H1 (cell line): ENCODE measurements at places on chromosomes 11 and 22. TPM values are rescaled to one million over a fixed set of nuclear protein-coding genes. Genes with fewer than 3 reads are reported as not detected.
A peak's percentile ranks its signal among the peaks of the same experiment; 100 is the strongest.

USP2 gene
- total RNA-seq = 6.9 and 8.5 TPM in 2 replicates

XKR3 gene
- 0.17 and 0.25 TPM in 2 replicates for total RNA-seq

ALDH3B2 gene
- not detected in 2 replicates for total RNA-seq

MMP8 gene
- total RNA-seq = not detected in 2 replicates

TMPRSS13 gene
- total RNA-seq = 0.29 and 0.61 TPM in 2 replicates

BIK gene
- total RNA-seq = 2.1 and 3.3 TPM in 2 replicates

C11orf87 gene
- total RNA-seq = 0.22 and 0.29 TPM in 2 replicates

ARHGAP8 gene
- 47.7 and 48.7 TPM in 2 replicates for total RNA-seq

SLC22A25 gene
- total RNA-seq = not detected in 2 replicates

SGSM1 gene
- total RNA-seq = 5.2 and 5.4 TPM in 2 replicates

NDUFA6 gene
- 99.5 and 105 TPM in 2 replicates for total RNA-seq

DNA sequence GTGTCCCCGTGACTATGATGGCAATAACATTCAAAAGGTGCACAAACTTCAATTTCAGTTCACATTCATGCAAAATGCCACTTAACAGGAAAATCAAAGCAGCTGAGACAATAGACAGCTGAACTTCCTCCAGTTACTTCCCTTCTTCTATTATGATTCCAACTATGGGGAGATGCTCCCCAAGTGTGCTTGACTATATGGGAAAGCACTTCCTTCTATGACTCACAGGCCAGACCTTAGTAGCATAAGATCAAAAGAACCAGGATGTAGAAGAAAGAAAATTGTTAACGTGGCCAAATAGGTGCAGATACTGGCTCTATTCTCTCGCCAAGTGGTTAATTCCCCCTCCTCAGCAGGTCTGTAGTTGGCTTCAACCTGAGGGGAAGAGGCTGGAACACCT is 7.8 kb upstream of the FAT3 start:
- no peaks in the 10 kb centered on the region for H3K36me3 ChIP-seq
- H3K4me3 ChIP-seq = no peak overlapping the region
- peaks cover 18% of the 10 kb centered on the region for H3K4me1 ChIP-seq
- H3K27me3 ChIP-seq = no peaks in the 10 kb centered on the region
- H3K27ac ChIP-seq = no peak overlapping the region
- DNase-seq = no peak

GRCh38 chr11:76380159-76380976 is 564 bp downstream of the THAP12 start:
- DNase-seq = no peak
- no peaks in the 10 kb centered on the region; the same call in 1 of the 2 replicates for H3K27me3 ChIP-seq
- peak overlapping the region; percentile 71 for H3K4me3 ChIP-seq

DNA sequence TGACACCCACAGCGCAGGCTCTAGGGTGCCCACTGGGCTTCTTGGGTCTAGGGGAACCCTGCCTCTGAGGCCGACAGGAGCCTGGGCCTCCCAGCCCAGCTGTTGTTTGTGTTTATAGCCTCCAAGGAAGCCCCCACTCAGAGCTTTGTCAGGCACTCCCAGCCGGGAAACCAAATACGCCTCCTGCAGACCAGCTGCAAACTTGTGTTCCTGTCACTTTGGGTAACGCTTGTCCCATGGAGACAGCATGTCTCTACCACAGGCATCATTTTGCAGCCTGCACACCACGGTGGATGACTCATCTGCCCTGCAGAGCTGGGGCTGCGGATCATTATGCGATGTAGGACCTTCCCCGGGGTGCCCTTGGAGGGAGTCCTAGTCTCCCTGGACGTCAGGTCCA is 40.6 kb upstream of the CRYBB3 start:
- H3K4me3 ChIP-seq = no peak overlapping the region
- H3K4me1 ChIP-seq = peaks cover 3% of the 10 kb centered on the region
- no peaks in the 10 kb centered on the region for H3K27me3 ChIP-seq

- DNase-seq = no peak
- H3K27ac ChIP-seq = no peak overlapping the region
- H3K4me3 ChIP-seq = no peak overlapping the region
- no peaks in the 10 kb centered on the region for H3K4me1 ChIP-seq
- no peaks in the 10 kb centered on the region for H3K27me3 ChIP-seq
Observed at GRCh38 chr11:118838905-118839553, 44.7 kb upstream of the CXCR5 start.

GRCh38 chr11:131672191-131672590 is 301.8 kb downstream of the NTM start:
- no peak overlapping the region for H3K4me3 ChIP-seq
- no peaks in the 10 kb centered on the region for H3K27me3 ChIP-seq
- H3K4me1 ChIP-seq = peaks cover 5% of the 10 kb centered on the region; the same call in 1 of the 2 replicates
- H3K36me3 ChIP-seq = no peaks in the 10 kb centered on the region
- DNase-seq = no peak
- no peak overlapping the region for H3K27ac ChIP-seq

- H3K4me3 ChIP-seq = no peak overlapping the region
- H3K27ac ChIP-seq = no peak overlapping the region
- H3K27me3 ChIP-seq = no peaks in the 10 kb centered on the region
- no peak for DNase-seq
- no peaks in the 10 kb centered on the region for H3K4me1 ChIP-seq
- no peaks in the 10 kb centered on the region for H3K36me3 ChIP-seq
Observed at GRCh38 chr11:8730697-8731020, 48.1 kb downstream of the RPL27A start.

DNA sequence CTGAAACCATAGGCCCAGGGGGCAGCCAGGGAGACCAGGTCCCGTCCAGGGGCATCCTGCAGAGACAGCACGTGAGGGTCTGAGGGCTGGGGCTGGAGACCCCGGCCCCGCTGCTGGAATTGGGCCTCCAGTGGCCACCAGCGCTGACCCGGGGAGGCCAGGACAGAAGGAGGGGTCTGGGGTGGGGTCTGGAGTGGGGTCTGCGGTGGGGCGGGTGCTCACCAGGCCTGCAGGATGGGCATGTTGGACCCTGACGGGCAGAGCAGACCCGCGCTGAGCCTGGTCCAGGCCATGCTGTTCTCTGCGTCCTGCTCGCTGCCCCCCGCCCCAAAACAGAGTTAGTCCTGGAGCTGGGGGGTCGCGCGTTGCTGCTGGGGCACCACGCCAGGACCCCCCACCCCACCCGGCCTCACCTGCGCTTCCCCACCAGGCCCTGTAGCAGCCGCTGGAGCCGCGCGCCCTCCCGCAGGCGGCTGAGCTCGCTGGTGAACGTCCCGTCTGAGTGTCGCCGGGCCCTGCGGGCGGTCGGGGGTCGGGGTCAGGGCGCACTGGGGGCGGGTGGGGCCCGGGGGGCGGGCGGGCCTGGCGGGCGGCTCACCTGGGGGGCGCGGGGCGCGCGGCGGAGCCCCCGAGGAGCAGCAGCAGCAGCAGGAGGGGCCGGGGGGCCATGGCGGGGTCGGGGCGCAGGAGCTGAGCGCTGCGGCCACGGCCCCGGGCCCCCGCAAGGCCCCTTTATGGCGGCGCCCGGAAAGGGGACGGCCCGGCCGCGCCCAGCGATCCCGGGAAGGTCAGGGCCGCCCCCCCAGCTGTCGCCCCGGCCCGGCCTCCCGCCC is at the start of gene SCT:
Gene SCT (minus strand): TSS at position 707 of the 833 bp plus-strand sequence. CDS start 38 bp downstream, at position 669.
- no peaks in the 10 kb centered on the region for H3K36me3 ChIP-seq
- no peak for DNase-seq
- no peak within 1 kb of the TSS for H3K27ac ChIP-seq
- H3K4me1 ChIP-seq = peaks cover 6% of the 10 kb centered on the region

- H3K27me3 ChIP-seq = no peaks in the 10 kb centered on the region
- no peak overlapping the region for H3K4me3 ChIP-seq
- H3K4me1 ChIP-seq = no peaks in the 10 kb centered on the region
- no peak for DNase-seq
- H3K27ac ChIP-seq = no peak overlapping the region
Observed at GRCh38 chr11:45761659-45762058, 43.3 kb upstream of the SLC35C1 start.

GRCh38 chr11:76236092-76236999 is 30.0 kb upstream of the WNT11 start:
- H3K36me3 ChIP-seq = no peaks in the 10 kb centered on the region
- H3K27me3 ChIP-seq = no peaks in the 10 kb centered on the region
- peak overlapping the region; percentile 48 for H3K27ac ChIP-seq
- H3K4me3 ChIP-seq = peak overlapping the region; percentile 97
- no peak for DNase-seq

DNA sequence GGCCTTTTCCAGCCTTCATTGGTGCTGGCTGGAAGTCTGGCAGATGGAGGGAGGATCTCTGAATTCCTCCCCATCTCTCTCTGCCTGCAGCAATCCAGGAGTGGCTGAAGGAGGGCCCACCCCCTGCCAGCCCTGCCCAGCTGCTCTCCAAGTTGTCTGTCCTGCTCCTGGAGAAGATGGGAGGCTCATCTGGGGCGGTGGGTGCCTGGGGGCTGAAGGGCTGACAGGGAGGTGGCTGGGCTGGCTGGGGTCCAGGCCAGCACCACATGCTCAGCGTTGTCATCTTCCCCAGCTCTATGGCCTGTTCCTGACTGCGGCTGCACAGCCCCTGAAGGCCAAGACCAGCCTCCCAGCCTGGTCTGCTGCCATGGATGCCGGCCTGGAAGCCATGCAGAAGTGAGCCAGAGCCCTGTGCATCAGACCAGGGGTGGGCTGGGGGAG is 12.2 kb downstream of the TKFC start:
- H3K36me3 ChIP-seq = peaks cover 17% of the 10 kb centered on the region
- H3K27ac ChIP-seq = no peak overlapping the region
- no peaks in the 10 kb centered on the region for H3K27me3 ChIP-seq

DNA sequence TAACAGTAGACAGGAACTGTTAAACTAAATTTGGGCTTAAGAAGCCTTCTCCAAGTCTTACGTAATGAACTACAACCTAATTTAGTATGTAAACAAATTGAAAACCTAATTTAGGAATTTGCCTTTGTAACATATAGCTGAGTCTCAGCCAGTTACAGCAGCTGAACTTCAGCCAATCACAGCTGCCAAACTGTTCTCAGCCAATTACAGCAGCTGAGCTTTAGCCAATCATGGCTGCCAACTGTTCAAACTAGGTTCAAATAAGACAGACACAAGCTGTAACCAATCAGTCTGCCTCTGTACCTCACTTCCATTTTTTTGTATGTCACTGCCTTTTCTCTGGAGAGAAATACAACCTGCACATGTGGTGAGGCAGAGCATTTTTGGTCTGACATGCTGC is 95.0 kb upstream of the CD44 start:
- H3K4me3 ChIP-seq = no peak overlapping the region
- H3K27me3 ChIP-seq = no peaks in the 10 kb centered on the region
- no peak for DNase-seq
- H3K27ac ChIP-seq = no peak overlapping the region

GRCh38 chr22:28949788-28950187 is 66.4 kb downstream of the ZNRF3 start:
- H3K4me3 ChIP-seq = no peak overlapping the region
- DNase-seq = no peak
- H3K27me3 ChIP-seq = no peaks in the 10 kb centered on the region
- no peaks in the 10 kb centered on the region for H3K36me3 ChIP-seq
- H3K27ac ChIP-seq = no peak overlapping the region
- H3K4me1 ChIP-seq = peaks cover 6% of the 10 kb centered on the region; the same call in 1 of the 2 replicates

- peaks cover 13% of the 10 kb centered on the region for H3K27me3 ChIP-seq
- H3K4me1 ChIP-seq = no peaks in the 10 kb centered on the region; the same call in 1 of the 2 replicates
- no peaks in the 10 kb centered on the region for H3K36me3 ChIP-seq
Observed at GRCh38 chr11:122882857-122883645, 492 bp downstream of the JHY start.

GRCh38 chr22:44711241-44711560 is 9.2 kb downstream of the PRR5 start:
- no peaks in the 10 kb centered on the region for H3K27me3 ChIP-seq
- no peak for DNase-seq
- H3K27ac ChIP-seq = no peak overlapping the region; the same call in 1 of the 2 replicates
- no peaks in the 10 kb centered on the region for H3K36me3 ChIP-seq
- H3K4me3 ChIP-seq = no peak overlapping the region

DNA sequence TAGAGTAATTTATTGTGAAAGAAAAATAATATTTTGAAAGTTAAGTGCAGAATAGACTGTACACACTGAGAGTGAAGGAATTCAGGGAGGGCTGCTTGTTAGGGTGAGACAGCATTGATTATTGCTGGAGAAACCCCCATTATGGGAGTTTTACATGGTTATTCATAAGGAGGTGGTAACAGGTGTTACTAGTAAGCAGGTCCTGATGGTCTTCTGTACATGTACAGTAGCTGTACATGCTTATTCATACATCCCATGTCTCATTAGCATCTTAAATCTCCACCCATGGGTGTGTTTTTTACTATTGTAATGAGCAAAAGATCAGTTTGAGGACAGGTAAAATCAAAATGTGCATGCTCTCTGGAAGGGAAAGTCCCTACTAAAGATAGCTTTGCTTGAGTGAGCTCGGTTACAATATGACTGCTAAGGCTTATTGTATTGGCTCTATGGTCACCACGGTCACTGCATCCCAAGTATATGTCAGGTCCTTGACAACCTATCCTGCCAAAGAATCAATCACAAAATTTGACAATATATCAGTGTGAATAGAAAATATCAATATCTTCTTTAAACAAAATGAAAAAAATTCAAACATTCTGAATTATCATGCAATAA is 6.2 kb downstream of the KDM4F start:
- no peaks in the 10 kb centered on the region for H3K4me1 ChIP-seq
- no peak overlapping the region for H3K4me3 ChIP-seq
- H3K27me3 ChIP-seq = no peaks in the 10 kb centered on the region
- DNase-seq = no peak
- no peak overlapping the region for H3K27ac ChIP-seq
- no peaks in the 10 kb centered on the region for H3K36me3 ChIP-seq
